ENCODE measurements at places on chromosomes 12 and 14.

GRCh38 chr12:56521590-56522371 is at the start of gene RBMS2:
Gene RBMS2, plus strand, starts transcription at chr12:56521820. Its CDS starts 204 bp downstream, at chr12:56522024.
- peak; percentile 74 for DNase-seq

DNA sequence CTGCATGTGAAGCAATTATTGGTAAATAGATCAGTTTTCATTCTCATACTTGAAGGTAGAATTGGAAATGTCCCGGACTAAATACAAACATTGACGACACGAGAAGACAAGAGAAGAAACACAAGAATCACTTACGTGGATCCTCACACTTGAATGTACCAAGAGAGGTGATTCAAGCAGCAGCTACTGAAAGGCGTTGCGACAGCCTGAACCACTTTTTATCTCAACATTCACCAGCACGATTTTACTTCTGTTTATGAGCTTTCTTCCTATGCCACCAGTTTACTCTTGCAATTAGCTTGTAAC is 3.6 kb upstream of the FZD10 start:
- DNase-seq: no peak

- DNase-seq: no peak
Observed at GRCh38 chr14:95741038-95741490, 27.1 kb upstream of the TCL1A start.

- no peak for DNase-seq
Observed at GRCh38 chr12:52870361-52871290, 21.8 kb upstream of the KRT78 start.

- no peak for DNase-seq
Observed at GRCh38 chr12:44193281-44193680, 357.4 kb downstream of the TMEM117 start.

DNA sequence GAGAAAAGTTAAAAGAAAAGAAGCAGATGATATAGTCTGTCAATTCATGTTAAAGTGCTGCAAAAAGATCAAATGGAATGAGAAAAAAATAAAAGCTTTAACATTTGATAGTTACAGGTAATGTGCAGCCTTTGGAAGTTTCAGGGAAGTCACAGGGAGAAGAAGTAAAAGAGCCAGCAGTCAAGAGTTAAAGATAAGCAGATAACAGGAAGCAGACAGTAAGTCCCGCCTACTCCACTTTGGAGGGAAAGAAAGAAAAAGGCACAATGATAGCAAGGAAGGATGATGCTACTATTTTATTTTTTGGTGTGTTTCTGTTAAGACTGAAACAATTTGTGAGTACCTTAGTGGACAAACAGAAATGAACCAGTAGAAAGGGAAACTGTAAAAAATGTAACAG is 111.1 kb upstream of the KRR1 start:
- no peak for DNase-seq

GRCh38 chr14:96086032-96086431 is 46.9 kb downstream of the C14orf132 start:
- DNase-seq: peak; percentile 24

- DNase-seq: no peak
Observed at GRCh38 chr12:45008211-45008610, 42.7 kb downstream of the DBX2 start.

GRCh38 chr14:36718216-36718615 is 56.6 kb downstream of the PAX9 start:
- no peak for DNase-seq

DNA sequence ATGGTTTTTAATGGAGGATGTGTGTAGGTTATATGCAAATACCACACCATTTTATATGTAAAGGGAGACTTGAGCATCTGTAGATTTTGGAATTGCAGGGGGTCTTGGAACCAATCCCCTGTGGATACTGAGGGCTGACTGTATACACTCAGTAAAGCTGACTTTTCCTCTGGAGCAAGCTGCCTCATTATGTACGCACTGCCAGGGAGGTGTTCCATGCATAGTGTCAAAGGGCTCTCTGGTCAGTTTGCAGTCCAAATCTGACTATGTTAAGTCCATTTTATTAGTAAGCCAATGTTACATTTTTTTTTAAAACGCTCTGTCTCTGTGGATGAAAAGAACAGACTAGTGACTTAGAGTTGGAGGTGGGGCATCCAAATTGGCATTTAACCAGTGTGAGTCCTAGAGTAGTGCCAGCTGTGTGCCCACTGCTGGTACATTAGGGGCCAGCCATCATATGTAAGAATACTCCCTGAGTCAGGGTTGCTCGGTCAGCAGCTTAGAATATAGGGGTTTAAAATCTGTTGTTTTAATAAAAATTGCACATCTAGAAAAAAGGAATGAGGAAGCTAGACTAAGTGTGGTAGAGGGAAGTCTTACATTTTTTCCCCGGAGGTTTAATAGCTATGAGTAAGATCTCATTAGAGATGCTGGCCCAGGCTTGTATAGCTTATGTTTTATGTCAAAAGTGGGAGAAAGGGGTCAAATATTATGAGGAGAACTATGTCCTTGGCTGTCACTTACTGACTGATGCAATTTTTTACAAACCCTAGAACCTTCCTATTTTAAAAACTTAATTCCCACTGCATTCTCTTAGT is 87.0 kb downstream of the TESC start:
- DNase-seq: no peak

DNA sequence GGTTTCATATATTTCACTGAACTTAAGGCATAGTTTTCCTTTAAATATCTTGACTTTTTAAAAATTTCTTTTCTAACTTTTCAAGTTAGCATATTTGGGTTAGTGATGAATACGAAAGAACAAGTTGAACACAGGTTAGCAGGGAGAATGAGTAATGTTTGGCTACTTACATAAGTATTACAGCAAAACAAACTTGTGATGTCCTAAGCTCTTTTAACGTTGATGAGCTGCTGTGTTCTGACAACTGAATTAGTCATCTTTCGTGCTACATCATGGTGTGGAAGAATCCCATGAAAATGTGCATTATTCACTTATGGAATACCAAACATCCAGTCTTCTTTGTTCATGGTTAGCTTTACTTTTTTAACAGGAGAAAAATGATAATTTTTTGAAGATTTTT is 36.3 kb upstream of the PDZRN4 start:
- DNase-seq: no peak

- DNase-seq: no peak
Observed at GRCh38 chr12:91813701-91814100, 331.9 kb downstream of the BTG1 start.

GRCh38 chr14:50082308-50082742 is 34.0 kb downstream of the VCPKMT start:
- DNase-seq: no peak

- no peak for DNase-seq
Observed at GRCh38 chr12:123449856-123450255, 8.1 kb upstream of the SNRNP35 start.

DNA sequence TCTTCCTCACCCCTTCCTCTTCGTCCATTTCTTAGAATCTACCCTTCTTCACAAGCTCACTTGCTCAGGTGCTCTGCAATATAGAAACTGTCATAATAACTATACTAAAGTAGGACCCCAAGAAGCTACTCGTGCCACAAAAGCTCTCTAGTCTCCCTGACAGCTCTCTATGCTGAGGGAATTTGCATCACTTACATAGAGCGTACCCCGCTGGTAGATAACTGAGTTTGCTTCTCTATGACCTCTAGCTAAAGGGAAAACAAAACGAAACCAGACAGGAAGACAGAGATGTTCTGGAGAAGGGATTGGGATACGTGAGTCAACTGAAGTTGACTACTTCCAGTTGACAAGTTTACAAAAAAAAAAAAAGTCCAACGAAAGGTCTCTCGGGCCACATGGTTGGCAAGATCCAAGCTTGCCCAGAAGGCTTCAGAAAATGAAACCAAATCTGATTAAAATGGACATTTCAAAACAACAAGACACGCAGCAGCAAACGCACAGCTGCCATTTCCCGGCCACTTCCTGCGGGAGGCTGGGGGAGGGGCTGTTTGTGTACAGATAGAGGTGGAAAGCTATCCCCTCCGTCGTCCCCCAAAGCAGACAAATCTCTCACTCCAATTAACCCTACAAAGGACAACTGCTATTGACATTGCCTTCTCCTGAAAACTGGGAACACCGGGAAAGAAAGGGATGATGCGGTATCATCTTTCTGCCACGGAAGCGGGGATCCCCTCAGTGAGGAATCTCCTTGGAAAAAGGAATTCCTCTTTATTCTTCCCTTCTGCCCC is 1.3 kb downstream of the BAZ2A start:
- peak; percentile 14 for DNase-seq

DNA sequence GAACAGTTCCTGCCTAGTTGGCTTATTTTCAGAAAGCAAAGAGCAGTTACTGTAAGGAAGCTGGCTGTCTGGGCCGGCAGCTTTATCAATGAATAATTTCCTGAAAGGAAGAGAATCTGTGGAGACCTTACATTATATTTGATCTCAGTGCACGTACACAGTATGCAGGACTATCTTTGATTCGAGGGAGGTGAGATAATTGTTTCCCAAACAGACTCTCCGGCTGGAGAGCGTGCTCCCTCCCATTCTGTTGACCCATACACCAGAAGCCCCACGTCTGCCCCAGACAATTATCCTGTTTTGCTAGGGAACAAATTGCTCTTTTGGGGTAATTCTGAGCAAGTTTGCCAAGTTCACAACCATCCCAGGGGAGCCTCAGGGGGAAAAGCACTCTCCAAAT is 1115.0 kb downstream of the VRK1 start:
- no peak for DNase-seq

DNA sequence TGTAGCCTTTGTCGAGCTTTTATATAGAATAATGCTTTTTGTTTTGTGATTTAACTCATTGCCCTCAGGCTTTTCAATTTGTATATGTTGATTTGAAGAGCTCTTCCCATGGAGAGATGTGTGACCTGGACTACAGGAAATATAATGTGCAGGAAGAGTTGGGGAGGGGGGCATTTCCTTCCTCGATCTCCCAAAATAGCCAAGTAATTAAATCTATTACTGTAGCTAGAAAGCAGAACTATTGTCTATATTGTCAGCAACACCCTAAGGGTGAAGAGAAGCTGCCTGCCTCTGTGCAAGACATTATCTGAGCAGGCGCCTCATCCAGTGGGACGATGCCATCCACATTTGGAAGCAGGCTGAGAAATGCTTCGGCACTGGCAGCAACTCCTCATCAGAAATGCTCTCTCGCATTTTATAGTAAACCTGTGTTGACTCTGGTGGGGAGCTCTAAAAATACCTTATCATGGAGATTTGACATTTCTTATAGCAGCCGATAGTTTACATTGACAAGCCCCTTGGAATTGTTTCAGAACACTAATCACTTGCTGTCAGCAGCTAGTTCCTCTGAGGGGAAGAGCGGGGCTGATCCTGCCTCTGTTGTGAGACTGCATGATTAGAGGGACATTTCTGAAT is 392.5 kb upstream of the RGS6 start:
- DNase-seq: no peak

DNA sequence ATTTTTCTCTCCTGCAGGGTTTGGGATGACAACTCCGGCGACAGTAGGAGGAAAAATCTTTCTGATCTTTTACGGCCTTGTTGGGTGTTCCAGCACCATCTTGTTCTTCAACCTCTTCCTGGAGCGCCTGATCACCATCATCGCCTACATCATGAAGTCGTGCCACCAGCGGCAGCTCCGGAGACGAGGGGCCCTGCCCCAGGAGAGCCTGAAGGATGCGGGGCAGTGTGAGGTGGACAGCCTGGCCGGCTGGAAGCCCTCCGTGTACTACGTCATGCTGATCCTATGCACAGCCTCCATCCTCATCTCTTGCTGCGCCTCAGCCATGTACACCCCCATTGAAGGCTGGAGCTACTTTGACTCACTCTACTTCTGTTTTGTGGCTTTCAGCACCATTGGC is 72.3 kb upstream of the PSMC1 start:
- DNase-seq: no peak

- DNase-seq: no peak
Observed at GRCh38 chr12:7793211-7793610, 4.0 kb downstream of the NANOG start.

DNA sequence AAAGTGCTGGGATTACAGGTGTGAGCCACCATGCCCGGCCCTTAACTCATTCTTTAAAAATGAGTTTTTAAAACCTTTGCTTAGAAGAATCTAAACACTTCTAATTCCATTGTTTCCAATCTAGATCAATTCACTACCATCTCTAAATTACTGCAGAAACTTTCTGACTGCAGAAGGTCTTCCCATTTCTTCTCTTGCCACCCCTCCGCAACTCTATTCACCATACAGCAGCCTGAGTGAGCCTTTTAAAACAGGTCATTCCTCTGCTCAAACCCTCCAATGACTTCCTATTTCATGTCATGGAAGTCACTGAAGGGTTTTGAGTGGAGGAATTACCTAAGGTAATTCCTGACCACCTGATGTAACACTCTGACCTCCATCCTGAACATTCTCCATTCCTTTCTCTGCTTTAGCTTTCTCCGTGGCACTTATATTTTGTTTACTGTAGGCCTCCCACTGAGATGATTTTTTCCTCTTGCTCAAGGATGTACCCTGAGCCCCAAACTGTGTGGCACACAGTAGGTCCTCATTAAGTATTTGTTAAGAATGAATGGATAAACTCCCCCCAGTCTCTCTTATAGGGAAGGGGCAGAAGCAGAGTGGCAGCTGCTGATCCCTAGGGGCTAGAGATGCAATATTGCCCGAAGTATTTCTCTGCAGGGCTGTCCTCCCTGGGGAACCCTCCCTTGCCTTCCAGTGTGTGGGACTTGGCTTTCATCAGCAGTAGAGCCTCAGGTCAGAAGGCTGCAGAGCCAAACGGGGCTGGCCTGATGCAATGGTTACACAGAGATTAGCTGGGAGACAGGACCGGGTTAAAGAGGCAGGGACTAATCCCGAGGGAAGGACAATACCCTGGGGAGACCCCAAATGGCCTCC is 1.2 kb downstream of the DDIT3 start:
- no peak for DNase-seq

DNA sequence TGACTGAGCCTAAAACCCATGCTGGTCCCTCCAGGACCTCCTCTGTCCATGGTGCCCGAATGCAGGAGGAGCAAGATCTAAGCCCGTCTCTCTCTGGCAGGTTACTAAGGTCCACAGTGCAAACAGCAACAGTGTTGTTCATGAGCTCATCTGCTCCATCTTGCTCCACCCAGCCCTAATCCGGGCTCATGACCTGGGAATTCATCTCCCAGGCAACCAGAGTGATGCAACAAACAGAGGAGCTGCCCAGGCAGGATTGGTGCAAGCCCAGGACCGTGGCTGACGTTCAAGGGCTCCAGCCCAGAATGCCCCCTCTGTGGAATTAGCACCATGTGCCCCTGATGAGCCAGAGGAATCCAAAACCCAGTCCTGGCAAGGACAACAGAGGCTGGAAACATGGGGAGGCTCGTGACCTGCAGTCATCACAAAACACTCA is 29.9 kb downstream of the HSPB8 start:
- no peak for DNase-seq

DNA sequence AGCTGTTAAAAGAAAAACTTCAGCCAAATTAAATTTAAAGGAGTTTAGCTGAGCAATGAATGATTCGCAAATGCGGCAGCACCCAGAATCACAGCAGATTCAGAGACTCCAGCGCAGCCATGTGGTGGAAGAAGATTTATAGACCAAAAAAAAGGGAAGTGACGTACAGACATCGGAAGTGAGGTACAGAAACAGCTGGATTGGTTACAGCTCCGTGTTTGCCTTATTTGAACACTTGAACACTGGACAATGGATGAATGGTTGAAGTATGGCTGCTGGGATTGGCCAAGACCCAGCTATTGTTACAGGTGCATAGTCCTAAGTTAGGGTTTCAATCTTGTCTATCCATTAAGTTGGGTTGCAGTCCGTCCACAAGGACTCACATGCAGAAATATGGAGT is 42.6 kb downstream of the GALNT8 start:
- no peak for DNase-seq
